ENCODE measurements at places on chromosomes 1 and 21. TPM values are rescaled to one million over a fixed set of nuclear protein-coding genes. Genes with fewer than 3 reads are reported as not detected.
A peak's percentile ranks its signal among the peaks of the same experiment; 100 is the strongest.

GRCh38 chr1:24324903-24325302 lies 5.7 kb downstream of the GRHL3 start:
- H3K27ac ChIP-seq, result no peak overlapping the region
- H3K36me3 ChIP-seq, result no peaks in the 10 kb centered on the region
- H3K4me1 ChIP-seq, result peaks cover 27% of the 10 kb centered on the region
- peaks cover 25% of the 10 kb centered on the region for H3K27me3 ChIP-seq
- no peak for DNase-seq
- H3K4me3 ChIP-seq, result no peak overlapping the region

DNA sequence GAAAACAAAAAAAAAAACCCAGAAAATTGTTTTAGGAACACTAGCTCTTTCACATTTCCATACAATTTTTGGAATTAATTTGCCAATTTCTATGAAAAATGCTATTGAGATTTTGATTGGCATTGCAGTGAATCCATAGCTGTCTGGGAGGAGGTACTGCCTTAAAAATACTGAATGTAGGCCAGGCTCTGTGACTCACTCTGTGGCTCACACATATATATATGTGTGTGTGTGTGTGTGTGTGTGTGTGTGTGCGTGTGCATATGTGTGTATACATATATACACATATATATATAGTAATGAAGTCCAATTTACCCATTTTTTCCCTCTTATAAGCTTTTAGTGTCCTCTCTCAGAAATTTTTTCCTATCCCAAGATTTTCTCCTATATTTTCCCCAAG lies 214.2 kb upstream of the DMRTA2 start:
- no peak overlapping the region for H3K4me3 ChIP-seq
- DNase-seq, result no peak
- no peak overlapping the region for H3K27ac ChIP-seq
- H3K36me3 ChIP-seq, result no peaks in the 10 kb centered on the region
- no peaks in the 10 kb centered on the region for H3K4me1 ChIP-seq
- no peaks in the 10 kb centered on the region for H3K27me3 ChIP-seq

DNA sequence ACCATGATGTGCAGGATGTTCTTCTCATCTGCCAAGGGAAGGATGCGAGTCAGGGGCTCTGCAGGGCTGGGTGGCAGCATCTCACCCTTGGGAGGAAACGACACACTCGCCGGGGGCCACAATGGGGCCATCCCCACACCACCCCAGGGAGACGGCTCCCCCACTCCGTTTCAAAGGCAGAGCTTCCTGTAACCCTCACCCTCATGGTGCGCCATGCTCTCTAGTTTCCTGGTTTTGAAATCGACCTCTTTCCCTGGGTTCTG lies 20.2 kb downstream of the RIPK4 start:
- no peak overlapping the region for H3K27ac ChIP-seq
- H3K36me3 ChIP-seq, result no peaks in the 10 kb centered on the region
- H3K4me1 ChIP-seq, result no peaks in the 10 kb centered on the region
- no peak overlapping the region for H3K4me3 ChIP-seq

GRCh38 chr1:247681288-247681897 lies 1.9 kb upstream of the OR13G1 start:
- H3K27ac ChIP-seq, result no peak overlapping the region
- no peaks in the 10 kb centered on the region for H3K27me3 ChIP-seq
- no peak for DNase-seq
- H3K4me3 ChIP-seq, result no peak overlapping the region
- H3K36me3 ChIP-seq, result no peaks in the 10 kb centered on the region

- H3K36me3 ChIP-seq, result no peaks in the 10 kb centered on the region
- H3K4me3 ChIP-seq, result no peak overlapping the region
- DNase-seq, result no peak
- H3K4me1 ChIP-seq, result peaks cover 21% of the 10 kb centered on the region
- H3K27ac ChIP-seq, result no peak overlapping the region
Observed at GRCh38 chr21:45251635-45252447, 35.9 kb downstream of the POFUT2 start.

GRCh38 chr1:99217599-99217998 lies 46.7 kb upstream of the PLPPR4 start:
- no peaks in the 10 kb centered on the region for H3K4me1 ChIP-seq
- no peak overlapping the region for H3K27ac ChIP-seq
- no peak for DNase-seq
- H3K36me3 ChIP-seq, result no peaks in the 10 kb centered on the region

GRCh38 chr1:64948905-64949833 lies 17.2 kb downstream of the JAK1 start:
- peak overlapping the region; percentile 69 for H3K27ac ChIP-seq
- no peaks in the 10 kb centered on the region for H3K36me3 ChIP-seq
- peaks cover 44% of the 10 kb centered on the region for H3K4me1 ChIP-seq
- no peak overlapping the region for H3K4me3 ChIP-seq
- DNase-seq, result no peak

- no peak overlapping the region for H3K4me3 ChIP-seq
- H3K36me3 ChIP-seq, result no peaks in the 10 kb centered on the region
- no peak overlapping the region for H3K27ac ChIP-seq
- DNase-seq, result no peak
Observed at GRCh38 chr1:98253145-98253544, 332.3 kb upstream of the DPYD start.

DNA sequence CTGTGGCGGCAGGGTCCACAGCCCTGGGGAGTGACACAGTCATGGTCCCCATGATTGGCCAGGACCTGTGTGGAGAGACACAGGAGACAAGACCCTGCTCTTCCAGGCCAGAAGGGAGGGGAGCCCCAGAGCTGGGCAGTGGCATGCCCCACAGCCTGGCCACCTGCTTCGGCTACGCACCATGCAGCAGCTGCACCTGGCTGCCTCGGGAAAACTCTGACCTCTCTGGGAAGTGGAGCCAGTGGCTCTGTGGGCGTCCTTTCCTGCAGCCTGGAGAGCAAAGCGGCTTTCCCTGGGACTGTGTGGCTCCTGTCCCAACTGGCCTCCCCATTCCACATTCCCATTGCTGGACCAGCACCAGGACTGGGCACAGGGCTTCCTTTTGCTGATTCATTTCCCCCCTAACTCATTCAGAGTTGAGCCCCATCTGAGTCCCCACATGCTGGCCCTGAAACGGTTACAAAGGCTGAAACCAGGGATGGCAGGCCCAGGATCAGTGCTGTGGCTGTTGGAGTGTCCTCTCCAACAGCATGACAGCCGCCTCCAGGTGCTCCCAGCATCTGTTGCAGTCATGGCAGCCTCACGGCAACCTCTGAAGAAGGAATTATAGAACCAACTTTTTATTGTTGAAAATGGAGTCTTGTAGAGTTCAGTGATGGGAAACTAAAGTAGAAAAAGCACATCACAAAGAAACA lies 15.0 kb downstream of the OXCT2 start:
- no peaks in the 10 kb centered on the region for H3K4me1 ChIP-seq
- no peak for DNase-seq
- H3K27me3 ChIP-seq, result no peaks in the 10 kb centered on the region
- no peak overlapping the region for H3K27ac ChIP-seq

CD1D gene
- 1.5 TPM for total RNA-seq

LIN9 gene
- total RNA-seq, result 2.4 TPM

CYYR1 gene
- not detected for total RNA-seq

KCNQ4 gene
- total RNA-seq, result 0.35 TPM

Measured in natural killer cell (primary cell).